ENCODE measurements at places on chromosomes 11 and 22.

DNA sequence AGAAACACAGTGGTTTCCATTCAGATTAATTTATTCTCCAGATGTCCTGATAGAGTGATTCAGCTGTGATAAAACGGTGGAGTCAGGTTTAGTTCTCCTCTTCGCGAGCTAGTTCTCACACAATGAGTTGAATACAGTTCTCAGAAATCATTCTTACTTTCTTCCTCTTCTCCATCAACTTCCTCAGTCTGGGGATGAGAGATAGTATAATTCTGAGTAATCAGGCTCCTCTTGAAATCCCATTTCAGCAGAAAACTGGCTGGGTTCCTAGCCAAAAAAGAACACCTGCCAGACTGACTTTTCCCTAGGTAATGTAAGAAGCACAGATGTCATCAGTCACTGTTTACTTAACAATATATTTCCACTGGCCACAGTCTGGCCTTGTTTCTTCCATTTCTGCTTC is 76.7 kb downstream of the SVIP start:
- no peak for DNase-seq

- no peak for DNase-seq
These were observed 41.1 kb downstream of the OSBPL5 start for GRCh38 chr11:3123761-3124733.

DNA sequence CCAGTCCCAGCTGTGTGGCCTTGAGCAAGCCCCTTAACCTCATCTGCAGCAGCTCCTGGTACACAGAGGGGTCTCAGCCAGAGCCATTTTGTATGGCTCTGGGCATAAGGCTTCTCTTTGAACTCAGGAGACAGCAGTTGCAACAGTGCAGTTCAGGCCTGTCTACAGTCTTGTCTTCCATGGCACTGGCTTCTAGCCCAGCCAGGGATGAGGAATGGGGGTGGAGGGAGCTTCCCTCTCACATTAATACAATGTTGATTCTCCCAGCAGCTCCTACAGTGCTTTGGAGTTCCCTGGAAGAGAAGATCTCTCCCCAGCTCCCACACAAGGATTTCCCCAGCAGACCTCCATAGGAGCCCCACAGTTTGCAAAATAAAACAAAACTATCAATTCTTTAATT is 350.2 kb downstream of the BUD13 start:
- no peak for DNase-seq

DNA sequence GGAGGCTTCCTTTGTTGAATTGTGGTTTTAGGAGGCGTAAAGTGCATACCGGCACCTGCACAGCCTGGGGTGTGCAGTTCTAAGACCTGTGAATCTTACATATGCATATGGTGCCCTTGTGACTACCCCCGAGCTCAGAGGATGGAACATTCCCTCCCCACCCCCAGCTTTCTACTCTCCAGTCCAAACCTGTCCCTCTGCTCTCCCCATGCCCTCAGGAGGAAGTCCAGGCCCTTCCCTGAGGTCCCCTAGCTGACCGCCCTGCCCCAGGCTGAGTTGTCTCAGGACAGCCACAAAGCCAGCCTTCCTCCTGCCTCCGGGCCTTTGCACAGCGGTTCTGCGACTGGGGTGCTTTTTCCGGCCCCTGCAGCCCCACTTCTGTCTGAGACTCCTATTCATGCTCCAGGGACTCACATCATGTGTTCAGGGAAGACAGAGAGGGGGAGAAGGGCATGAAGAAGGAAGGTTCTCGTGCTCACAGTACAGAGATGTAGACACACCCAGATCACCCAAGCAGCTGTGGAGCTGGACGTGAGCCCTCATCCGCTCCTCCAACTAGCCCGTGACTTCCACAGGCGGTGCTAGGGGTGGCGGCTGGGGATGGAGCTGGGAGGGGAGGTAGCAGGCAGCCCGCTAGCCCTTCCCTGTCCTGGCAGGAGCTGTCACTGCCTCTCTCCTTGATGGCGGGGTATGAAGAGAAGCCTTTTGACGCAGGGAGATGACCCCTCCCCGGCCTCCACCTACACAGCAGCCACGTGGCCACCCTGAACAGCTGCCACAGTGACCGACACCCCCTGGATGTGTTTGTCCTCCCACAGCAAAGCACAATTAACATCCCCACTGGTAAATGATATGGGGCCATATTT is 50.8 kb downstream of the FLRT1 start:
- DNase-seq, result no peak

- no peak for DNase-seq
These were observed 98.0 kb downstream of the SLC36A4 start for GRCh38 chr11:93099806-93100205.

DNA sequence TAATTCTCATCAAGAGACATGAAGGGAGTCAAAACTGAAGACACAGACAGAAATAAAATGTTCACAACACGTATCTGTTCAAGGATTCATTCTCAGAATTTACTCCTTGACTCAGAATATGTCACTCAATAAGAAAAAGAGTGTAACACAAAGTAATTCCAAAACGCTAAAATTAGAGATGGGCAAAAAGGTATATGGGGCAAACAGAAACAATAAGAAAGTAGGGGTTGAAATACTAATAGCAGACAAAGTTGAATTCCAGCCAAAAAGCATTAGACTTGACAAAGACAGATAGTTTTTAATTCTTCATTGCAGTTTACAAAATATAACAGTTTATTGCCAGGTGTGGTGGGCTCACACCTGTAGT is 26.7 kb downstream of the GNB1L start:
- DNase-seq, result no peak
